Natural killer cell (primary cell): ENCODE measurements at places on chromosomes 2 and 18. TPM values are rescaled to one million over a fixed set of nuclear protein-coding genes. Genes with fewer than 3 reads are reported as not detected.

GRCh38 chr2:88517759-88518201 is 65.3 kb upstream of the FOXI3 start:
- DNase-seq = no peak

DNA sequence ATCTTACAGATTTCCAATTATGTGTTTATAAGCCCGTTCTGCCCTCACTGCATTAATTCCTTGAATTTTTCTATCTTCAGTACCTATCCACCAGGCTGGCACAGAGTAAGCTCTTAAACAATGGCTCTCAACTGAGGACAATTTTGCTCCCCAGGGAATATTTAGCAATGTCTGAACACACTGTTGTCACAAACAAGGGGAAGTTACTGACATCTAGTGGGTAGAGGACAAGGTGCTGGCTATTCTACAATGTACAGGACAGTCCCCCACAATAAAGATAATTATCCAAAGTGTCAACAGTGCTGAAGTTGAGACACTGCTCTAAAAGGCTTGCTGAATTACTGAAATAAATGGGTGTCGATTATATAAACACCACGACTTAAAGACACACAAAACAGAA is 5.0 kb downstream of the NDUFS1 start:
- DNase-seq = no peak

DNA sequence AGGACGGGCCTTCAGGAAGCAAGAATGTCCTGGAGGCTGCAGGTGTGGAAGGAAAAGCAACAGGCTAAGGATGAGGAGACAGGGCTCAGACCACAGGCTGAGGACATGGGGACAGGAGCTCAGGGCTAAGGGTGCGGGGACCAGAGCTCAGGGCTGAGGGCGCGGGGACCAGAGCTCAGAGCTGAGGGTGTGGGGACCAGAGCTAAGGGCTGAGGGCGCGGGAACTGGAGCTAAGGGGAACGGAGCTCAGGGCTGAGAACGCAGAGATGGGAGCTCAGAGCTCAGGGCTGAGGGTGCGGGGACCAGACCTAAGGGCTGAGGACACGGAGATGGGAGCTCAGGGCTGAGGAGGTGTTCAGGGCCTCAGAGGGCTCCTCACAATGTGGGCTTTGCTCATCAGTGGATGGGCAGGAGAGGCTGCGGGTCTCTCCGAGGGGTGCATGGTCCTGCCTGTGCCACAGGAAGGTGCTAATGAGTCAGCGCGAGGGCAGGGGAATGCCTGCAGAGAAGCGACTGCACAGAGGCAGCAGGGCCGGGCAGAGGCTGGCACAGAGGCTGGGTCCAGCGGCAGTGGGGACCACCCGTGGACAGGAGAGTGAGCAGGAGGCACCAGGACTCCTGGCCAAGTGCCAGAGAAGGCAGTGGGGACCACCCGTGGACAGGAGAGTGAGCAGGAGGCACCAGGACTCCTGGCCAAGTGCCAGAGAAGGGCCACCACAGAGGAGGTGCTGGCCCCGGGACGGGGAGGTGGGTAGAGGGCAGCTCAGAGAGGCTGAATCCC is 271.7 kb downstream of the TWIST2 start:
- DNase-seq = no peak

- DNase-seq = no peak
Measured at GRCh38 chr2:71877636-71878035, 270.0 kb downstream of the CYP26B1 start.

- peak; percentile 69 for DNase-seq
Measured at GRCh38 chr18:21134895-21135294, 23.3 kb upstream of the ROCK1 start.

The CAPN10 gene
- 69.3 TPM for total RNA-seq

- peak; percentile 85 for DNase-seq
Measured at GRCh38 chr2:27049422-27050280, 1.8 kb upstream of the AGBL5 start.

DNA sequence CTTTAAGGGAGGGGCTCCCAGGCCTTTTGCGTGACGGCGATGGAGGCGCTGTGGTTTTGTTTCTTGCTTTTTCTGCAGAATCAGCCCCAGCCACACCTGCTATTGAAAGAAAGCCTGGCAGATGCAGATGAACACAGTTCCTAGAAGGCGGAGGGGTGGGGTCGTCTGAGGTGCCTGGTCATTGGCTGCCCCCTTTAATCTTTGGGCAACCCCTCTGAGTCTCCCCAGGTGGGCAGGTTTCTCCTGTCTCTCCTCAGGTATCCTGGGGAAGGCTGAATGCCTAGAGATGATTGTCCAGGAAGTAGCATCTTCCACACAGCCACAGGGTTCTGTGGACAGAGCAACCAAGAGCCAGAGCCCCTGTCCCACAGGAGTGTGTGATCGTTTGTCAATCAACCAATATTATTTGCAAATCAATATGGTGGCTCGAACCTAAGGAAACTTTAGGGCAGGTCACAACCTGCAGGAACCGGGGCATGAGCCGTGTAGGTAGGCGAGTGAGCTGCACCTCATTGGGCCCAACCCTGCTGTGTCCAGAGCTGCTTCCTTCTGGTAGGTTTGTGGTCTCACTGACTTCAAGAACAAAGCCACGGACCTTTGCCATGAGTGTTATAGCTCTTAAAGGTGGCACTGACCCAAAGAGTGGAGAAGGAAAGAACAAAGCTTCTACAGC is 104.3 kb downstream of the NDUFA10 start:
- DNase-seq = no peak

The DHRS9 gene
- not detected for total RNA-seq

The SATB2 gene
- 2.8 TPM for total RNA-seq

- DNase-seq = no peak
Measured at GRCh38 chr18:9751371-9752031, 43.4 kb downstream of the RAB31 start.

DNA sequence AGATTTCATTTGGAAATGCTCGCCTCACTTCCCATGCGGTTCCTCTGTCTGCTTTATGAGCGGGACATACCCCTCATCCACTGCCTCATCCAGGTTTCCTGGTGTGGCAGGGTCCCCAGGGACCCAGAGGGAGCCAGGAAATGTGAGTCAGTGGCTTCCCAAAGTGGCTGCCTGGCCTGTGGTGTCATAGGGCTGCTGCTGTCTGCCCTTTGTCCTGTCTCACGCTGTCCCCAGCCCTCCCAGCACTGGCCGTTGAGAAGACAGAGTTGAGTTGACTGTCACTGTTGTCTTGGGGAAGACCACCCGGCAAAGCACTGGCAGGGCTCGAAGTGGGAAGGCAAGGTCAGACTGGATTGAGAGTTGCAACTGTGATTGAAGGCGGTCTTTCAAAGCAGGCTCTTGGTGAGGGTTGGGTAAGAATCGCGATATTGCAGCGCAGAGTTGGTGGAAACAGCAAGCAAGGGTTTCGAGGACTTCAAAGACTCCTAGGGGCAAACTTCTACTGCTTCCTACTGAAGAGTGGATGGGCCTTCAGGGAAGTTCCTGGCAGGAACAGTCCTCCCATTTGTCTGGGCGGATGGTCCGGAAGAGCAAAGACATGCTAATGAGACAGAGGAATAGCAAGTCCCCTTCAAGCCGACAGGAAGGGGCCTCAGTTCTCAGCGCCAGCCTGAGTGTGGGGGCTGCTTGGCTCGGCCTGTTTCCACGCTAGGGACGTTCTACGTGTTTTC is 33.9 kb downstream of the RAB31 start:
- no peak for DNase-seq

- no peak for DNase-seq
Measured at GRCh38 chr2:220533485-220533884, 906.1 kb downstream of the SLC4A3 start.

GRCh38 chr2:98188351-98189046 is 101.5 kb downstream of the VWA3B start:
- peak; percentile 8 for DNase-seq

- DNase-seq = peak; percentile 50
Measured at GRCh38 chr2:10787176-10787968, 25.2 kb downstream of the PDIA6 start.

The GKN2 gene
- not detected for total RNA-seq

GRCh38 chr2:9714630-9715214 is 83.9 kb upstream of the YWHAQ start:
- DNase-seq = no peak

DNA sequence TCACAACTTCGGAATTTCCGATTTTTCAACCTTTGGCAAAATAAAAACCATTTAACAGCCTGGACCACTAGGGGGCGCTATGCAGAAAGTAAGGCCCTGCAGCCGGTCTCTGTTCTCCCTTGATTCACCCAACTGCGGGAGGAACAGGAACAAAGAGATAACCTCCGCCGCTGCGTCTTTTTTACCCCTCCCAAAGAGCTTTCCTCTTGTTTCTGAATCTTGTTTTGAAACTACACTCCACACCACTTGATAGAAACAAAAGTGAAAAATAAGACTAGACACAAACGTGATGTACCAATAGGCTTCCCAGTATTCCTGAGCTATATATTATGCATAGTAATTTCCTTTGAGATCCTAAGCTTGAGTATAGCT is 231.2 kb downstream of the MYO3B start:
- peak; percentile 53 for DNase-seq

The TMEM163 gene
- total RNA-seq = 10.3 TPM

The INSIG2 gene
- 20.5 TPM for total RNA-seq

The ARMC9 gene
- 2.0 TPM for total RNA-seq

- DNase-seq = peak; percentile 68
Measured at GRCh38 chr2:120177001-120177621, 46.1 kb downstream of the TMEM185B start.

DNA sequence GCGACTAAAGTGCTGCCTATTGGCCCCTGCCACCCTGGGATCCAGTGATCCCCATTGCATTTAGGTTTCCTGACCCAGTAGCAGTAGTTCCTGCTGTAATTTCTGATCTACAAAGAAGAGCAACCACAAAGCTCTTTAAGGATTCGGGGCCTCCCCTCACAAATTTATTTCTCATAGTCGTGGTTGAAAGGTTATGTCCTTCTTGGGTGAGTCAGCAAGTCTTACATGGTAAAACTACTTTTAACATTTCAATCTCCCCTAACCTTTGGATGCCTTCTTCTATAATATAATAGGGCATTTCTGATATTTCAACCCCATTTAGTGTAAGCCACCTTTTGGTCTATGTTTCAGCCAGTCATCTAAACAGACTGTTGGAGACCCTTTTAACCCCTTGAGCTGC is 14.9 kb downstream of the PIKFYVE start:
- DNase-seq = no peak

DNA sequence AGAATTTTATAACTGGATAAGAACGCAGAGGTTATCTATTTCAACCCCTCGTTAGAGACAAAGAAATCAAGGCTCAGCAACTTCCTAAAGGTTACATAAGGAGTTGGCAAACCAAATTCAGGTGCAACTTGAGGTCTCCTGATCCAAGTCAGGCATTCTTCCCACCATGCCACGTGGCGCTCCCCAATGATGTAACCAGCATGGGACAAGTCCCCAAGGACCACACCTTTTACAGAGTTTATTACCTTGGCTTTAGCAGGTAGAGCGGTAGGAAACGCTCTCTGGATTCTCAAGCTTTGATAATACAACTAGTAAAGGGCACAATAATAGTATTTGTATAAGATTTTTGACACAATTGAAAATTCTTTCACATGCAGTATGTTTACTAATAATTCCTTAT is 26.7 kb upstream of the MBOAT2 start:
- no peak for DNase-seq

DNA sequence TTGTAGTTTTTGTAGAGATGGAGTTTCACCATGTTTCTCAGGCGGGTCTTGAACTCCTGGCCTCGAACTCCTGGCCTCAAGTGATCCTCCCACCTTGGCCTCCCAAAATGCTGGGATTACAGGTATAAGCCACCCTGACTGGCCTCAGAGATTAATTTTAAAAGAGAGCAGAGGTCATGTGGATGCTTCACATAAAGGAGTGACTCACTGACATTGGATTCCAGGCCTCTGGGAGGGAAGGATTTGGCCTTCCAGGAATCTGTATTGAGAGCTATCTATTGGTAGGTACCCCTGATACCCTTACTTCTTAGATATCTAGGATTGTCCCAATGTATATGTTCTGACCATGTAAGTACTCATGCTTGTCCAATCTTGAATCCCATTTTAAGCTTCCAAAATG is 138.4 kb downstream of the FAM161A start:
- no peak for DNase-seq

The STPG4 gene
- not detected for total RNA-seq

DNA sequence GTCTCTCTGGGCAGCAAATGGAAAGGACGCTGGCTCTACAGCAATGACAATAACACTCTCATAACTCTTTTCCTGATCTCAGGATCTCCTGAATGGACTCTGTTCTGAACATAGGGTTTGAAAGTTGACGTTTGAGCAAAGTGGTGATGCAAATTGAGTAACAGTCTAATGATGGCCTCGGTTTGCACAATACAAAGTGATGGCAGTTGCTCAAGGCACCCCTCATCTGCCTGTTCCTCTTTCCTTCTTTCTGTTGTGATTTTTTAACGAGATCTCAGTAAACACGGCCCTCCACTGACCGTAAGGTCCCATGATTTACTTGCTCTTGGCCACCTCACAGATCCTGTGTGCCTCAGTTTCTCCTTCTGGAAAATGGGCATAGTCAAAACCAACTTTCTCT is 303.6 kb downstream of the SLC8A1 start:
- DNase-seq = no peak

GRCh38 chr2:62334009-62334408 is 138.1 kb downstream of the B3GNT2 start:
- no peak for DNase-seq

GRCh38 chr2:202023904-202024266 is 9.8 kb upstream of the FZD7 start:
- DNase-seq = no peak

The CTLA4 gene
- total RNA-seq = 0.31 TPM

- DNase-seq = no peak
Measured at GRCh38 chr2:203918264-203918663, 18.3 kb upstream of the ICOS start.

The CD8A gene
- 208 TPM for total RNA-seq
